ENCODE measurements at places on chromosomes 11 and 22.
A peak's percentile ranks its signal among the peaks of the same experiment; 100 is the strongest.

GRCh38 chr22:22942511-22943329 lies 55.1 kb downstream of the IGLL5 start:
- peak; percentile 49 for DNase-seq

- DNase-seq = no peak
Observed at GRCh38 chr22:38171927-38172831, 9.5 kb downstream of the PLA2G6 start.

DNA sequence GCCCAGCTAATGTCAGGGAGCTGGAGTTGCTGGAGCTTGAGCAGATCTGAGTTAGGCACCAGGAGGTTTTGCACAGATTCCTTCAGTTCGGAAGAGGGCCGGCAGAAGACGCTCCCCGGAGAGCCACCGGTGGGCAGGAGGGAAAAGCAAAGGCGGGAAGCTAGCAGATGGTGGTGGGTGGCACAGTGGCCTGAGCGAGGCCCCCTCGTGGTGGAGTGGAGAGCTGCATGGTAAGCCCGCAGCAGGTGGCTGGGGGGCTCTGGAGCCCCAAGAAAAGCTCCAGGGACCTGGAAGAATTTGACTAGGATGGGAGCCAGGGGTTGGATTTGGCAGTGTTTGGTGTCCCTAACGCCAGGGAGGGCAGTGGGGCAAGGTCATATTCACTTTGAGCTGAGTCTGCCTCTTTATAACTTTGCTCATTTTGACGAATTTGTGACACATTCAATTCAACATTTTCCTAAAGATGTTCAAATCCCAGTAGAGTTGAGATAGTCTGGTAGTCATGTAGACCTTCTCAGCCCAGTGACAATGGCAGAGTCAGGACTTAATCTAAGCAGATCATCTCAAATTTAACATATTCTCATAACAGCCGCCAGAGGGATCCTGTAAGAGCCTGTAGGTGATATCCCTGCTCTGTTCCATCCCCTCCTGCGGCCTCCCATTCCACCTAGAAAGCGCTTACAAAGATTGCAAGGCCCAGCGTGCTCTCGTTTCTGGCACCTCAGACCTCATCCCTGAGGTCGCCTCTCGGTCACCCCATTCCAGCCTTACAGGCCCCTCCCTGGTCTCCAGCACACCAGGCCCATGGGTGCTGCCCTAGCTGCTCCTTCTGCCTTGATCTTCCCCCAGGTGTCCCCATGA lies 57.9 kb downstream of the TRIM29 start:
- DNase-seq = peak; percentile 6

GRCh38 chr11:65899356-65900124 lies 648 bp downstream of the FOSL1 start:
- no peak for DNase-seq

DNA sequence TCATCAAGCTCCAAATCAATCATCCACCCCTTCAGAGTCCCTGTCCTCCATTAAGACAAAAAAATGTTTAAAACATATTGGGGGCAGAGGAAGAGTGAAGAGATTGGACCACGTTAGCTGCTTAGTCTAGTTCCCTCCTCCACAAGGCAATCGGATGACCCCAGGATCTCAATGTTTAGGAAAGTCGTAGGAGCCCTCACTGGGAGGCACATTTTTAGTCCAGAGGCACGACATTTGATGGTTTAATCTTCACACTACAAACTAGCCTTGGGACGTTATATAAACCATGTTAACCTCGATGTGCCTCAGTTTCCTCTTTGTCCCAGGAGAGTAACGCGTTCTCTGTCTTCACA lies 588 bp upstream of the FAT3 start:
- no peak for DNase-seq

DNA sequence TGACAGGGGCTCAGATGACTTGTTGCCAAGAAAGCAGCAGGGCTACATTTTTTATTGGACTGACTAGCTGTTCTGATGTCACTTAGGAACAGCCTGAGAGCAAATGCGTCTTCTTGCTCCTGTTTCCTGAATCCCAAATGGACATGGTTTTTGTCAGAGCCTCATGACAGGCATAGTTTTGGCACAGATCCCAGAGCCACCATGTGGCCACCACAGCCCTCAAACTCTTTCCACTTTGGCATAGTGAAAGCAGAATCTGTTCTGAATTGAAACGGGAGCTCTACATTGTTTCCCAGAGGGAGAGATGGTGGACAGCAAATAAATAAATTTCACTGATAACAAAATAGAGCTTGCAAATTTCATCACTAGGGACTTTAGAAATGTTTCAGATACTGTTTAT lies 222.2 kb downstream of the C11orf87 start:
- no peak for DNase-seq

GRCh38 chr11:11895672-11896071 lies 53.9 kb downstream of the USP47 start:
- DNase-seq = no peak

GRCh38 chr11:96393753-96394348 lies 4.0 kb downstream of the JRKL start:
- DNase-seq = no peak

DNA sequence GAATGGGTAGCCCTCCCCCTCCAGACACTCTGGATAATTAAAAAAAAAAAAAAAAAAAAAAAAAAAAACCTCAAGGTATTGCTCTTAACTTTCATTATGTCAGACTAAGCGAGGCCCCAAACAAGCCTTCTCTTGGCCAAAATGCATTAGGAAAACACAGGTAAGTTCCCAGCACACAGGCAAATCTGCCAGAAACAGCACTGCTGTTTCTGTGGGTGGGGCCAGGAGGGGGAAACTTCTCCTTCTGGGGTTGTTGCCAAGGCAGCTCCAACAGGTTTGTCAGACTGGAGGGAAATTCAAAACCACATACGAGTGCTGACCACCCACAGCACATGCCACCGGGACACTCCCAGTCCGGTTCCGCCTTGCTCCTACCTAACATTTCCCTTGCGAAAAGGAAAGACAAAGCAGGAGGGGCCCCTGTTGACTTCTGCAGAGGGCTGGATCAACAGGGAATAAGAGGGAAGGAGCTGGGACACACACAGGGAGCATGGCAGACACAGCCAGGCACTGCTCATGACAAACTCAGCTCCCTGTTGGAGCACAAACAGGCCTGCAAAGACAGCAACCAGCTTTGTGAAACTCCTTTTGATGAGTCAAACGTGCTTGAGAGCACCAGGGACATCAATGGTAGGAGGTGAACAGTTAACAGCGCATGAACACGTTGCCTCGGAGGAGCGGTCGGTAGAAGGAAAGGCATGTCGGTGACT lies 55.0 kb downstream of the MYH9 start:
- no peak for DNase-seq

- no peak for DNase-seq
Observed at GRCh38 chr11:94666792-94667721, 99.9 kb downstream of the PIWIL4 start.

GRCh38 chr11:3641701-3642070 lies at the start of gene ART5:
ART5 (minus strand) TSS chr11:3641992; CDS start chr11:3641862, 130 bp downstream.
- DNase-seq = no peak

GRCh38 chr22:32396746-32397145 lies 15.3 kb downstream of the RTCB start:
- no peak for DNase-seq

DNA sequence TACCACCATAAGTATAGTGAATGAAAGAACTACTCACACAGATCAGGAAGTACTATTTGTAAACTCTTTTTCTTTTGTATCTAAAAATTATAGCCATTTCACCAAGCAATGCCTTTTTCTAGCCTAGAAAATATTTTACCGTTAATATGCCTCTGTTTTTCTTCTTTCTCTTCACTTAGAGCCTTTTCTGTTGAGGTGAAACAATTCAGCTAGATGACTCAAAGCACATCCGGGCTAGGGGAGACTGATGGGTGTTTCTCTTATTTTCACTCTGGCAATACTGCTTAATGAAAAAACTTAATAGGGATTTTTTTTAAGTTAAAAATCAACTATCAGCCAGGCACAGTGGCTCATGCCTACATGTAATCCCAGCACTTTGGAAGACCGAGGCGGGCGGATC lies 93.3 kb downstream of the SGSM3 start:
- no peak for DNase-seq

GRCh38 chr22:49393526-49393925 lies 434.1 kb downstream of the BRD1 start:
- DNase-seq = no peak

DNA sequence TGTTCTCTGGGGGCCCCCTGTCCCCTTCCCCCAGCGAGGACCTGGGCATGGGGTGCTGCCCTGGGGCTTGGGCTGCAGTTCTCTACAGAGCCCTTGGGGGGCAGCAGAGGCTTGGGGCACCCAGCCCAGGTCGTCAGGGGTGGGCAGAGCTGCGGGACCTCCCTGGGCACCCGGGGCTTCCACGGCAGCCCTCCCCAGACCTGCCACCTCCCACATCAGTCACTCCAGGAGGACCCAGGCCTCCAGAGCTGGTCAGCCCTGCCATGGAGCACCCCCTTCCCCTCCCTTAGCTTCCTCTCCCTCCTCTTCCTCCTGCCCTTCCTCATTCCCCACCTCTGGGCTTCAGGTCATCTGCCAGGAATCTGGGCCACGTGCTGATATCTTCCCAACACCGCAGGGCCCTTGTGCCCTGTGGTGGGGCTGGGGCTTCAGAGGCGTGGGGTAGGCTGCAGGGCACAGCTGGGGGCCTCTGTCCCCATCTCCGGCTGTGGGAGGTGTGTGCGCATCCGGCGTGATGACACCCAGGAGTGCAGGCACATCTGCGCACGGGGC lies 5.8 kb downstream of the TSPAN4 start:
- DNase-seq = peak; percentile 48

- no peak for DNase-seq
Observed at GRCh38 chr11:65194564-65194963, 12.8 kb downstream of the CAPN1 start.

DNA sequence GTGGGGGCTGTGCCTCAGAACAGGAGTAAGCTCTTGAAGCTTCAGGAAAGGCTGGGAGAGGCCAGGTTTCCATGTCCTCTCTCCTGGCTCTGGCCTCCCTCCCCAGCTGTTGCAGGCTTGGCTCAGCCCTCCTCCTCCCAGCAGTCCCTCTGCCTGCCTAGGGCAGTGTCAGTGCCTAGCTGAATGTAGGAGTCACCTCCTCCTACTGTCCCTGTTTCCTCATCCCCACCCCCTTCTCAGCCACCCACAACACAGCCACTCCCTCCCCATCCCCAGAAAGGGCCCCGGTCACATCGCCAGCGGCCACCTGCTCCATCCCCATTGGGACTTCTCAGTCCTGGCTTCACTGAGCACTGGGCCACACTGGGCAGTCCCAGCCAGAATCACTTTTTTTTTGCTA lies 2.9 kb upstream of the FBLN1 start:
- no peak for DNase-seq

GRCh38 chr11:114076921-114077331 lies 17.4 kb downstream of the ZBTB16 start:
- no peak for DNase-seq

DNA sequence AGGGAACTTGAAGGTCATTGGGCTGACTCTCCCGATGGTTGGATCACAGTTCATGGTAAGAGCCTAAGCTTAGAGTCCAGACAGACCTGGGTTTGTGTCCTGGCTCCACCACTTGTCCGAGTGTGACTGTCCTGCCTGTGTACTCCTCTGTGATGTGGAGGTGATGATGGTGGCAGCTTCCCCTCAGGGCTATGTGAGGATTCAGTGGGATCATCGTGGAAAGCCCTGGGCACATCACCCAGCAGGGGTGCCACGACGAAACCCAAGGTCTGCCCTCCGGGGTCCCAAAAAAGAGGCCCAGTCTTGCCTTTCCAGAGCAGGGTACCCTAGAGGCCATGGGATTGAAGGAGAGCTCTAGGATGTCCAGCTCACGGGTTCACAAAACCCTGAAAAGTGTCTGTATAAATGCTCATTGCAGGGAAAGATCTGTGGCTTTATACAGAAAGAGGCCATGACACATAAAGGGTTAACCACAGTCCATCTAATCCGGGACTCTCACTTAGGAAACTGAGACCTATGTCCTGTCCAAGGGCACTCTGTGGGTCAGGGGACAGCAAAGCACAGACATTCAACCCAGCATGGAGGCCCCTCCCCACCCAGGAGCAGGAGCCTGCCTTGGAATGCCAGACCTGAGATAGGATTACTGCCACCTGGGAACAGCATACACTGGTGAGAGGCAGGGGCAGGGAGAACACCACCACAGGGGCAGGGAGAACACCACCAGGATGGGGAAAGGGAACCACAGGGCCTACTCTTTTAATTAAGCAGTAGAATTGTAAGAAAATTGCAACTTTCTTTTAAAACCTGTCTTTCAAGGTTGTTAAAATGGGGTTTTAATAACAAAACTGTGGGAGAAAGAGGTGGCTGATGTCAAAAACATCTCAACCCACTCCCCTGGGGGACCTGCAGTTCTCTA lies 51.3 kb downstream of the IGLL5 start:
- no peak for DNase-seq

DNA sequence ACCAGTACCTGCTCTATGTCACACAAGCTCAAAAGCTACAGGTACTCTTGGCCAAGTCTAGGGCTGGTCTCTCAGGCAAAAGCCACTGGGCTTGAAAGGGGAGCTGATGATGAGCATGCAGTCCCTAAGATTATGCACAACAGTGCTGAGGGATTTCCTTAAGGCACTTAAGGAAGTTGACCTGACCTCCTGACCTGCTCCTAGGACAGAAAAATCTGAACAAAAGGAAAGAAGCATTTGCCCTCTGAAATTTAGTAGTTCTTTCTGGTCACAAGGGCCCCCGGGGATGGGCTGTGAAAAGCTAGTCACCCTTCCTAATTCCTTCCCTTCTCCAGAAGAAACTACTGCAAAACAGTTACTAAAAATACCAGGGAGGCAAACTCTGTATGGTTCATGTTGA lies 83.6 kb upstream of the PHOX2A start:
- no peak for DNase-seq

GRCh38 chr11:102868339-102868738 lies 6.4 kb downstream of the MMP12 start:
- no peak for DNase-seq

GRCh38 chr22:23149743-23150238 lies 4.5 kb downstream of the RAB36 start:
- no peak for DNase-seq

- no peak for DNase-seq
Observed at GRCh38 chr11:45076761-45077160, 69.7 kb upstream of the PRDM11 start.

- DNase-seq = no peak
Observed at GRCh38 chr11:131916638-131917037, 546.2 kb downstream of the NTM start.

DNA sequence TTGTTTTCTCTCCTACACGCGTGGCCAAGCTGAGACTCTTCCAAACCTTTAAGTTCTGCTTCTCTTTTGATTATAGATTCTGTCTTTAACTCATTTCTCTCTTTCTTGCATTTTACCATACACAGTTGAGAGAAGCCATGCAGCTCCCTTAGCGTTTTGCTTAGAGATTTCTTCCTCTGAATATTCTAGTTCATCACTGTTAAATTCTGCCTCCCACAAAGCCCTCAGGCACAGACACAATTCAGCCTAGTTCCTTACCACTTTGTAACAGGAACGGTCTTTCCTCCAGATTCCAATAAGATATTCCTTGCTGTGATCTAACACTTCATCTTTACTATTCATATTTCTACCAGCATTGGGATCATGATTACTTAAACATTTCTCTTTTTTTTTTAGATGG lies 24.7 kb upstream of the CD81 start:
- no peak for DNase-seq

GRCh38 chr22:42412744-42413333 lies 19.4 kb downstream of the NFAM1 start:
- DNase-seq = no peak
